ENCODE measurements at places on chromosomes 6 and 20.

DNA sequence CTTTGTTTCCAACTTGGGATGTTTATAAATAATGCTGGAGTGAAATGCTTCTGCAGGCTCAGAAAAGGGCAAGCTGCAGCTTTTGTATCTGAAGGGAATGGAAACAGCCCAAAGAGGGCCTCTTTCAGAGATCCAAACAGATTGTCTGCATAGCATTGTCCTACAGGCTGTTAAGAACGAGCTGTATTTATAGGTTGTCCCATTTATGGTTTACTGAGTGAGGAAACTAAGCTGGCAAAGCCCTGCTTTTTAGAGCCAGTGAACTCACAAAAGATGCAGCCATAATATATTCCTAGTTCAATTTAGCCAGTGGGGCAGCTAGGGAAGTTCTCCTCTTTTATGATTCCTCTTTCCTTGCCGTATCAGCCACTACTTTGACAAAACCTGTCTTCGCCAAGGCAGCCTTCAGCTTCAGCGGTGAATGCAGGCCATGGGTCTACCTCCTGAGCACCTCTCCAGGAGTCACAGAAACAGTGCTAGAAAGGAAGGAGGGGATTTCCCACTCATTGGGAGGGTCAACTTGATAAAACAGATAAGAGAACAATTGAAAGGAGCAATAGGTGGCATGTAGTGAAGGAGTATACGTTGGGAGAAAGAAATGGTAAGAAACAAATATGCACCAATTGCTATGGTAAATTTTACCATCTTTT lies 15.0 kb downstream of the KIAA0319 start:
- no peak for DNase-seq

DNA sequence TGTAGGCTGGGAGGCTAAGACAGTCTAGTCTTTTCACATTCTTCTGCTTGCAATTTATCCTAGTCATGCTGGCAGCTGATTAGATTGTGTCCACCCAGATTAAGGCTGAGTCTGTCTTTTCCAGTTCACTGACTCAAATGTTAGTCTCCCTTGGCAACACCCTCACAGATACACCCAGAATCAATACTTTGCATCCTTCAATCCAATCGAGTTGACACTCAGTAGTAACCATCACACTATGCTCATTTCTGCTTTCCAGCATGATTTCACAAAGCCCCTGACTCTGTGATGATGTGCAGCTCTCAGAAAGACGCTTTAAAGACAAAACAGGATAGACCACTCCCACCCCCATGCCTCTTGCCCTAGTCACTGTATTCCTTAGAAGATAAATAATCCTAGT lies 693.0 kb downstream of the HTR1B start:
- DNase-seq: no peak

GRCh38 chr6:76220805-76221204 lies 148.3 kb upstream of the IMPG1 start:
- no peak for DNase-seq

DNA sequence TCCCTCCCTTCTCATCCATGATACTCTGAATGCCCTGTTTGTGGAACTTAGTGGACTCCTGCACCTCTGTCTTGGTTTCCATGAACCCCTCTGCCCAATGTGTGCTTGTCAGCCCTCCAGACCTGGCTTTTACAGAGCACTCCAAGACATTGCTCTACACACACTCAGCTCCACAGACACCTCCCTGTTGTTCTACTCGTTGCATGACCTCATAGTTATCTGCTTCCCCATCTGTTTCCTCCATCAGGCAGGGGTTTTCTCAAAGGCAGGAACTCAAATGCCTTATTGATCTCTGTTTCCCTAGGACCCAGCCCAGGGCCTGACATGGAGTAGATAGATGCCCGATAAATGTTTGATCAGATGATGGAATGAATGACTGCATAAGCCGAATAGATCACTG lies 13.3 kb downstream of the PLCG1 start:
- peak; percentile 39 for DNase-seq

- DNase-seq: no peak
Observed at GRCh38 chr6:154602296-154602695, 91.8 kb upstream of the CNKSR3 start.

DNA sequence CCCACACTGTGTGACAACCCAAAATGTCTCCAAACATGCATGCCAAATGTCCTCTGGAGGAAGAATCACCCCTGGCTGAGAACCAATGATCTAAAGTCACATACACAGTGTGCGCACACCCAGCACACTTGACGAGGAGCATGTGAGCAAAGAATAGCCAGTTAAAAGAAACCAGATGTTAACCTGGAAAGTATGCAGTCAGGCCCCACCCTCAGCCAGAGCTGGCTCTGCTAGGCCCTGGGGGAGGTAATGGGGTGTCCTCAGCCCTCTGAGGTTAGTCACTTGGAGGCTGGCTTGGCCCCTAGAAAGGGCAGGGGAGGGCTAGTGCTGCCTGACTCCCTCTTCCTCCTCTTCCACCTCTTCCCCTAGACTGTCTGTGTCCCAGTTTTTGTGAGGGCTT lies 15.2 kb upstream of the GUCA1A start:
- DNase-seq: no peak

- DNase-seq: no peak
Observed at GRCh38 chr20:48683467-48684175, 144.2 kb downstream of the PREX1 start.

DNA sequence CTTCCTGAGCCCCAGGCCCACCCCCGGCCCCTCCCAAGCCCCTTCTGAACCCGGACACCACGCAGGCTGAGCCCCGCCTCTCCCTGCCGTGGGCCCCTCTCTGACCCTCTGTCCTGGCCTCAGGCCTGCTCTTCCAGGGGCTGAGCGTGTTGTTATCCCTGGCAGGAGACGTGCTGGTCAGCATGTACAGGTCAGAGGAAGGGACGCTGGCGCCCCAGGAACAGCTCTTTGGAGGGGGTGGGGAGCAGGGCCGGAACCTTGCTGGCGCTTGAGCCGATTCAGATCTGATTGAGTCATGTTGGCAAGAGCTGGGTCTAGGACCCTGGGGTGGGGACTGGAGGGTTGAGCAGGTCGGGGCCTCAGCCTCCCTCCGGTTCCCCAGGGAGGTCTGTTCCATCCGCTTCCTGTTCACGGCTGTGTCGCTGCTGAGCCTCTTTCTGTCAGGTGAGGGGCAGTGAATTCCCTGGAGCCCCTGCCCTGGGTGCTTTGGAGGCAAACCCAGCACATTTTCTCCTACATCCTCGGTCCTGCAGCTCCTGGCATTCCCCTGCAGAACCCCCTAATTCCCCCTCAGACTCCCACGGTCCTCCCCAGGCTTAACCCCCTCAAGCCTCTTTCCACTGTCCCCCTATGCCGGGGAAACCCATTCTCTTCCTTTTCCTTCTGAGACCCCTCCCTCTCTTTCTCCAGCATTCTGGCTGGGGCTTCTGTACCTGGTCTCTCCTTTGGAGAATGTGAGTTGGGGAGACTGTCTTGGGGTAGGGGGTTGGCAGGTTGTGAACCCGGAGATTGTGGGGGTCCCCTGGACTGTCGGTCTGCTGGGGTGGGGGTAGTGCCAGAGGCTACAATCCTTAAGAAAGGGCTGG lies 2.0 kb downstream of the SPAG4 start:
- peak; percentile 65 for DNase-seq

- DNase-seq: no peak
Observed at GRCh38 chr6:106170030-106170791, 84.1 kb downstream of the PRDM1 start.

- DNase-seq: peak; percentile 82
Observed at GRCh38 chr6:16762550-16763477, 1.6 kb upstream of the ATXN1 start.

DNA sequence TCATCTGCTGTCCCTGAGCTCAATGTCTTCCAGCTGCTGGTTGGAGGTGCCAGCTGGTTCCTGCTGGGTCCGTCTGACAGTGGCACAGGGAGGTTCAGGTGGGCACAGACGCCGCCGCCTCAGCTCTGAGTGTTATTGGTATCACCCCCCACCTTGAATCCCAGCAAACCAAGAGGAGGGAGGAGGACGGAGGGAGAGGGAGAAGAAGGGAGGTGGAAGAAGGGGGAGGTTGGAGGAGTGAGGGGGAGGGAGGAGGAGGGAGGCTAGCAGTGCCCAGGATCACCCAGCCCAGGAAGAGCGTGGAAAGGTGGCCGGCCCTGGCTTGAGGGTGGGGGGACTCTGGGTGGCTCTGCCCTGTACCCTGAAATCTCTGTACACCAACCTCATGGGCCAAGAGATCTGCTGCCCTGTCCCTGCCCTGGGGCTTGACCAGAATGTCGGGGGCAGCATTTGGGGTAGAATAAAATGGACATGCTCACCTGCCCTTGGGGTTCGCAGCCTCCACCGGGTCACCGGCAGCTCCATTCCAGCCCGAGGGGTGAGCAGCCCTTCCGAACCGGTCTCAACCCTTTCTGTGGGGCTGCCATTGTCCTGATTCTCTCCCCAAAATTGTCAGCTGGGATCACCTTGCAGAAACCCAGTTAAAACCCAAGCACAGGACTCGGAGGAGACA lies 17.1 kb downstream of the NTSR1 start:
- DNase-seq: no peak

- DNase-seq: no peak
Observed at GRCh38 chr6:111591370-111591900, 14.2 kb downstream of the TRAF3IP2 start.

DNA sequence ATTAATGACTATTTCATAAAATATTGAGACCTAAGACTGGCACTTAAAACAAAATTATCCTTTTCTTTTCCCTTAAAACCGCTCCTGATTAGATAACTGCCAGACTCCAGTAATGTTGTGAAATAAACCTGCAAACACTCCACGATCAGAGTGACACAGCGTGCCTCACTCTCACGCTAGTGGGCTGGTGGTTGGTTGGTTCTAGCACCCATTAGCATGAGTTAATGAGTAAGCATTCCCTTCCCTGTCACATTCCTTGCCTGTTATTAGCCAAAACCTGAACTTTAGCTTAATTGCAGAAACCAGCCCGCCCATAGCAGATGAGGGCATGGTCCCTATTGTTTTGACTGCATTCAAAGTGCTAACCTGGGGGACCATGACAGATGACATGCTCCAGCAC lies 193.4 kb downstream of the CD83 start:
- DNase-seq: no peak

DNA sequence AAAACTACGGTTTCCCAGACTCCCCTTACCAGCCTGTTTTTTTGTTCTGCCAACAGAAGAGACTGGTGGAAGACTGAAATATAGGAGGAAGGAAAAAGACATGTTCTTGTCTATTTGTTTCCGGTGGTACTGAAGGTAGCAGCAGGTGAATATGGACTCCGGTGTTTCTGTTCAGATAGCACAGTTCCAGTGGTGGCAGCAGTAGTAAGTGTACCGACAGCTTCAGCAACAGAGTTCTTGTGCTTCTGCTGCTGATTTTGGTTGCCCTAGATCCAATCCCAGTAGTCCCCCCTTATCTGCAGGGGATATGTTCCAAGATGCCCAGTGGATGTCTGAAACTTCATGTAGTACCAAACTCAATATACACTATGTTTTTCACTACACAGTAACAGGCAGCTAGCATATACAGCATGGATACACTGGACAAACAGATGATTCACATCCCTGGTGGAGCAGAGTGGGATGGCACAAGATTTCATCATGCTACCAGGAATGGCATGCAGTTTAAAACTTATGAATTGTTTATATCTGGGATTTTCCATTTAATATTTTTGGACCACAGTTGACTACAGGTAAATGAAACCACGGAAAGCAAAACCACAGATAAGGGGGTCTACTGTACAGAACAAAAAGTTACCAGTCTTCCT lies 301.8 kb downstream of the BTBD9 start:
- no peak for DNase-seq

DNA sequence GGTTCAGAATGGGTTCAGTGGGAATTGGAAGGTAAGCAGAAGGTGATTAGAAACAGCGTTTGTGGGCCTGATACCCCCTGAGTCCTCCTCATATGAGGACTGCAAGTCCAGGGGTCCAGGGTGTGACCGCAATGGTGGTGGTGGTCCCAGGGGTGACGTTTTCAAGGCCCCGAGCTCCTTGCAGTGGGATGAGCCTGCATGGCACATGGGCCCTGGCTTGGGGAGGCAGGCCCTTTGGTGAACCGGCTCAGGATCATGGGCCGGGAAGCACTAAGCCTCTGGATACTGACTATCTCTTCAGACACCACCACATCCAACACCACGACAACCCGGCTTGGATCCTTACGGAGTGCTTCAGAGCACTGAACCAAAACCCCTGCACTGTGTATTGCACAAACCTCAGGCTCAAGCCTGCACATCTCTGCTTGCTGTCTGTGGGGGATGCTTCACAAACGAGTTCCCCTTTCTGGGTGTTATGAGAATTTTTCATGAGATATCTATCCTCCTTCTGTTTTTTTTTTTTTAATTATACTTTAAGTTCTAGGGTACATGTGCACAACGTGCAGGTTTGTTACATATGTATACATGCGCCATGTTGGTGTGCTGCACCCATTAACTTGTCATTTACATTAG lies 67.9 kb downstream of the STK35 start:
- DNase-seq: no peak

GRCh38 chr6:53327017-53327395 lies 21.7 kb downstream of the ELOVL5 start:
- no peak for DNase-seq

DNA sequence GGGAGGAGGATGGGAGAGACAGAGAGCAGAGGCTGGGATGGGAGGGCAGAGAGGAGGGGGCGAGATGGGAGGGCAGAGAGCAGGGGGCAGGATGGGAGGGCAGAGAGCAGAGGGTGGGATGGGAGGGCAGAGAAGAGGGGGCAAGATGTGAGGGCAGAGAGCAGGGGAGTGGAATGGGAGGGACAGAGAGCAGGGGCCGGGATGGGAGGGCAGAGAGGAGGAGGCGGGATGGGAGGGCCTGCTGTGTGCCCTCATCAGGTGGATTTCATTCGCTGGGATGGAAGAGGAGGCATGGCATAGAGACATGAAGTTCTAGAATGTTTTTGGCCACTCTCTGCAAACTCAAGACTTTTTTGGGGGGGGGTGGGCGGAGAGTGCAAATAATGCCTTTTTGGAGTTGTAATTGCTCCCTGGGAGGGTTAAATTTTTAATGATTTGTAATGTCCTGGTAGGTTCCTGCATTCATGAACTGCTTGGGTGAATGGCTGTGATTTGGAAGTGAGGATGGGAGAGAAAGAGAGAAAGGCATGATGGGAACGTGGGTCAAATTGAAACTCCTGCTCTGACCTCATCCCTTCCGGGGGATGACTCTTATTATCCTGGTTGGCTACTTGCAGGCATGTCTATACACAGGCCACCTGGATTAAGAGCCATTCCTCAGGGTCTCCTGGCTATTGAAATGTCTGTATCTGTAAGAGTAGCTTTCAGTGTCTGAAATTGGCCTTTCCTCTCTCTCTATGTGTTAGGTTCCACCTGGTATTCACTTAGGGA lies 162.4 kb upstream of the AGPAT4 start:
- DNase-seq: peak; percentile 20

- DNase-seq: no peak
Observed at GRCh38 chr6:158020272-158020711, 38.6 kb downstream of the SYNJ2 start.

- no peak for DNase-seq
Observed at GRCh38 chr6:47424436-47424836, 53.2 kb upstream of the CD2AP start.

DNA sequence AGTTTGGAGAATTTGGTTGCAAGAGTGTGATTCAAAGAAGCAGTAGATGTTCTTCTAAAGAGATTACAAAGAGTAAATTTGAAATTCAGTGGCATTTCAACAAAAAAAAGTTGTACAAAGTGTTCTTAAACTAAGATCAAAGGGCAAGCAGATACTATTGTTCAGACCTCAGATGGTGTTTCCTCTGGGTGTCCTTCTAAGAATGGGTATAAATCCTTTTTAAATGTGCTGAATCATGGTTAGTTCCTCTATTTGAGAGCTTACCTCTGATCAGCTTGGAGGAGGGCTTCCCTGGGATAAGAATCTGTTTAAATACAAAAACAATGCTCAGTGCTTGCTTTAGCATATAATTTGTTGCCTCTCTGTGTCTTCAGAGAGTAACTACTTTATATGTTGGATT lies 6.3 kb downstream of the BMP6 start:
- no peak for DNase-seq

- no peak for DNase-seq
Observed at GRCh38 chr6:37727996-37728395, 30.3 kb upstream of the MDGA1 start.
